ENCODE measurements at places on chromosomes 12 and 14.

DNA sequence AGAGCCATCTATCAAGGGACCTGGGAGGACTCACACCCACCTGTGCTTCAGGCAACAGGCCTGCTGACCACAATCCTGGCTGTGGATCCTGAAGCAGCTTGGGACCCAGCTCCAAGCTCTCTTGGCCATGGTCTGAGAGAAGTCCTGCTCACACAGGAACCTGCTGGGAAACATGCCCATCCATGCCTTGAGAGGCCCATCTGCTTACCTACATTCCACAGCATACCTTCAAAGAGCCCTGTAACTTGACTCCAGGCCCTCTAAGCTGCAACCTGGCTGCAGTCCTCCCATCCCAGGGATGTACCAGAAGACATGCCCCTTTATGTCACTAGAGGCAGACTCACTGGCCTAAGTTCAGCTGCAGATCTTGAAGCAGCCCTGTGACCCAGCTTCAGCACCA lies 61.7 kb upstream of the AMIGO2 start:
- no peak for DNase-seq

GRCh38 chr12:13062669-13063068 lies 18.5 kb downstream of the FAM234B start:
- DNase-seq: no peak

DNA sequence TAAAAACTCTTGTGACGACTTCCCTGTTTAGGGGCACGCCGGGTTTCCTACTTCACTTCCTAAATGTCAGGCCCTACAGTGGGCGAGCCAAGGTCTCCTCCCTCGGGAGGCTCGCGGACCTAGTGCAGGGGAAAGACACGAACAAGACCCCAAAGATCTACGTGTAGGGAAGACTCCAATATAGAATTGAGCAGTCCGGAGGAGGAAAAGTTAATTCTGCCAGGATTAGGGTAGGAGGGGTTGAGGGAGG lies 564 bp downstream of the ATXN3 start:
- DNase-seq: no peak

DNA sequence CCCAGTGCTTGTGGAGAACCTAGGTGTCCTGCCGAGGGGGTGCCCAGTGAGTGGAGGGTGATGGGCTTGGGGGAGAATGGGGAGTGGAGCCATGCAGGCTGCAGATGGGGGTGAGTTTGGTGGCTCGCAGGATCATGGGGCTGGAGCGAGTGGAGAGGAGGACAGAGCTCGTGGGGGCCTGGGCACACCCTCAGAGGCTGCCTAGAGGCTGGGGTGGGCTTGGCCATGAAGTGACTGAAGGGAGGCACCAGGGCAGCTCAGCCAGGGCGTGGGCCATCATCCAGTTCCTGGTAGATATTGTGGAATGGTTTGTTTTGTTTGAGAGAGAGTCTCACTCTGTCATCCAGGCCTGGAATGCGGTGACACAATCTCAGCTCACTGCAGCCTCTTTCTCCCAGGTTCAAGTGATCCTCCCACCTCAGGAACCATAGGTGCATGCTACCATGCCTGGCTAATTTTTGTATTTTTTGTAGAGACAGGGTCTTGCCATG lies 43.4 kb upstream of the AMN start:
- peak; percentile 53 for DNase-seq

- no peak for DNase-seq
Observed at GRCh38 chr12:22593864-22594263, 31.1 kb upstream of the ETNK1 start.

GRCh38 chr12:65279369-65280112 lies 1.1 kb downstream of the MSRB3 start:
- DNase-seq: no peak

GRCh38 chr12:43812926-43813325 lies 6.8 kb upstream of the TWF1 start:
- DNase-seq: no peak

DNA sequence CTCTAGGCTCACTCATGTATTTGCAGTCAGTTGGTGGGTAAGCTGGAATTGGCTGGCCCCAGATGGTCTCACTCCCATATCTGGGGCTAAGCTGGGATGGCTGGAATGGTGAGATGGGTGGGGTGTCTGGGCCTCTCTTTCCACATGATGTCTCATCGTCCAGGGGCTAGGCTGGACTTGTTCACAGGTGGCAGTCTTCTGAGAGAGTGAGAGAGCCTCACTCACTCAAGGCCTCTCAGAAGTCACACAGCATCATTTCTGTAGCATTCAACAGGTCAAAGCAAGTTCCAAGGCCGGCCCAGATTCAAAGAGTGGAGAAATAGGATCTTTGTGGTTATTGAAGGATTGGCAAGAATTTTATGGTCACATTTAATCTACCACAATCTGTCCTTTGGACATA lies 102.7 kb downstream of the UNC79 start:
- DNase-seq: no peak

- DNase-seq: no peak
Observed at GRCh38 chr12:2485681-2486080, 309.1 kb upstream of the FKBP4 start.

GRCh38 chr12:21666722-21667121 lies 9.1 kb upstream of the LDHB start:
- peak; percentile 79 for DNase-seq

DNA sequence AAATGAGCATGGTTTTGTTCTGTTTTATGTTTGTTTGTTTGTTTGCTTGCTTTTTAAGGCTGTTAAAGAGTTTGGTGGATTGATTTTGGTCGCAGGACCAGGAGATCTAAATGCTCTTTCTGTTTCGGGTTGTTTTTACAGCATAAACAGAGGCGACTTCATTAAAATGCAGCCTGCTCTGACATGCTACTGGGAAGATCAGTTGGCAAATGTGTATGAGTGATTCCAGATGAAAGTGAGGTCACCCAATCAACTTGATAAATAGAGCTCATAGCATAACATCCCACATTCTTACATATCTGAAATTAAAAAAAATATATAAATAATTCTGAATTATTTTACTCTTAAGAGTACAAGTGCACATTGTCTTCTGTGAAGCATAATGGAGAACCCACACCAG lies 947.7 kb downstream of the GALC start:
- DNase-seq: no peak

DNA sequence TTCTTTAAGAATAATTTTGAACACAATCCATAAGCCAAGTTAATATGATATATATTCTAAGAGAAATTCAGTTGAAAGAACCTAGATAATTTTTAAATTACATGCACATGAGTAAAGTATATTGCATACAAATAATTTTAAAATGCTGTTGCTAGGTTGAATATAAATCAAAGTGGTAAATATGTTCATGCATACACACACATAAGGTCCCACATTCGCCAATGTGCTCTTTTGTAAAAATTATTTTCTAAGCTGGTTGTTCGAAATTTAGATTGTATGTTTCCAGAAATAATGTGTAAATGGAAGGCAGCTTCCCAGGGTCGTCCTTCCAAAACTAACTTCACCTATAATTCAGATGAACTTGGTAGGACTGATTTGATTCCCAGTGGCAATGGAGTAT lies 173.7 kb upstream of the CCDC196 start:
- no peak for DNase-seq

- no peak for DNase-seq
Observed at GRCh38 chr14:106848330-106849121, 1322.1 kb downstream of the TMEM121 start.

DNA sequence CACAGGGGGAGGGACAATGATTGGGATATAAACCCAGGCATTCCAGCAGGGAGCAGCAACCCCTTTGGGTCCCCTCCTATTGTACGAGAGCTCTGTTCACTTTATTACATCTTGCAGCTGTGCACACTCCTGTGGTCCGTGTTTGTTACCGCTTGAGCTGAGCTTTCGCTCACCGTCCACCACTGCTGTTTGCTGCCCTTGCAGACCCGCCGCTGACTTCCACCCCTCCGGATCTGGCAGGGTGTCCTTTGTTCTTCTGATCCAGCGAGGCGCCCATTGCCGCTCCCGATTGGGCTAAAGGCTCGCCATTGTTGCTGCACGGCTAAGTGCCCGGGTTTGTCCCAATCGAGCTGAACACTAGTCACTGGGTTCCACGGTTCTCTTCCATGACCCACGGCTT lies 64.1 kb downstream of the E2F7 start:
- peak; percentile 10 for DNase-seq

DNA sequence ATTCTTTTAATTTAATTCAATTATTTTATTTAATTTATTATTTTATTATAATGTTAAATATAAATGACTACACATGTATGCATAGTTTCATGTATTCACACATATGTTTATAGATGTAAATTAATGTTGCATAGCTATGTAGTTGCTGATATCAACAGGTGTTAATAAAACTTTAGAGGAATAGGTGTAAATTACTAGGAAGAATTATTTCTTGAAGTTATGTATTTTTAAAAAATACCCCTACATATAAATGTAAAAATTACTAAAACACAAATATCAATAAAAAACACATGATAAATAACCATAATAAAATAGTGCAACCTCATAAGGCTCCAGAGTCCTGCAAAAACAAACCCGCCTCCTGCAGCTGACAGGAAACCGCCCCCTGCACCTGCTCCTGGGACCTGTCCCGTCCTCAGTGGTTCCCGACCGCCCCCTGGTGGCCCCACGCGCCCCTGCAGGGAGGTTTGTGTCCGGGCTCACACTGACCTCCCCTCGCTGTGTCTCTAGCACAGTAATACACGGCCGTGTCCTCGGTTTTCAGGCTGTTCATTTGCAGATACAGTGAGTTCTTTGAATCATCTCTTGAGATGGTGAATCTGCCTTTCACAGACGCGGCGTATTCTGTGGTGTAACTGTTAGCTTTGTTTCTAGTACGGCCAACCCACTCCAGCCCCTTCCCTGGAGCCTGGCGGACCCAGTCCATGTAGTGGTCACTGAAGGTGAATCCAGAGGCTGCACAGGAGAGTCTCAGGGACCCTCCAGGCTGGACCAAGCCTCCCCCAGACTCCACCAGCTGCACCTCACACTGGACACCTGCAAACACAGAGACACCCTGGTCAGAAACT lies 1264.0 kb downstream of the TMEM121 start:
- peak; percentile 5 for DNase-seq

DNA sequence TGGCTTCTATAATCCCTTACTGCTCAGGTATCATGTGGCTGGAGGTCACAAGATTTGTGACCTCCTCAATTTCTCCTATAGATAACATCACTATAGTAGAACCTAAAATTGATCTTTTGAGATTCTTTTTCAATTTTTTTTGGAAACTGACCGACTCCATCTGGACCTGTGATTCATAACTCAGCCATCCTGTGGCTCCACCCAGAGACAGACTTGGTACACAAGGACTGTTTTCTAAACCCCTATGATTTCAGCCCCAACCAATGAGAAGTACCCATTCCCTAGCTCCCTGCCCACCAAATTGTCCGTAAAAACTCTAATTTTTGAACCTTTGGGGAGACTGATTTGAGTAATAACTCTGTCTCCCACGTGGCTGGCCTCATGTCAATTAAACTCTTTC lies 148.9 kb downstream of the SYT10 start:
- DNase-seq: no peak

DNA sequence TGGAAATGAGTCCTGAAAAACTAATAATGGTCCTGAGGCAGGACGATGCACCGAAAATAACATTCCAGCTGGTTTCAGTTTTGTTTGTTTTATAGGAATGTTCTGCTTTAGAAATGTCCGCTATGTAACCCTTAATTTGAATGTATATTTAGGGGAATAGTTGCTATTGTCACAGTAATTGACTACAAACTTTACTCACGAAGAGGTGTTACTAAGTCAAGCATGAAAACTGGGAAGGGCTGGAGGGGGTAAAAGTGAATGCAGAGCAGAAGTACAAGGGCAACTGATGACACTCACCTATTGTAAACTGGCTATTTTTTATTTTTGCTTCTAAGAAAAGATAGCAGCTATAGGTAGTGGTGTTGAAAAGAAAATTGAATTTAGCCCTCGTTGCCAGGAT lies 230.7 kb upstream of the SYT10 start:
- DNase-seq: no peak

DNA sequence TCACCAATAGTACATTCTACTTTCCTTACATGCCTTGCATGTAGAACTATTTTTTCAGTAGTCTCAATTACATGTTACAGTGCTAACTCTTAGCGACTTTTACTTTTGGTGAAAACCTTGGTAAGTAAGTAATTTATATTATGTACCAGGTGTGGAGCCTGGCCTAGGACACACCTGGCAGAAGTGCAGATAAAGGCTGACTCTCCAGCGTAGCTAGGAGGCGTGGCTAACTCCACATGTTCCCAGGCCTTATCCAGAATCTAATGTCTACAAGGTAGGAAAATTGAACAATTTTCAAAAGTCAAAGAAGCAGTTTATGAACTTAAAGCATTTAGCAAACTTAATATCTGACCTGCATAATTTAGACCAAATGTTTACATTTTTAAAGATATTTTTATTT lies 157.4 kb downstream of the DHRS2 start:
- DNase-seq: no peak

DNA sequence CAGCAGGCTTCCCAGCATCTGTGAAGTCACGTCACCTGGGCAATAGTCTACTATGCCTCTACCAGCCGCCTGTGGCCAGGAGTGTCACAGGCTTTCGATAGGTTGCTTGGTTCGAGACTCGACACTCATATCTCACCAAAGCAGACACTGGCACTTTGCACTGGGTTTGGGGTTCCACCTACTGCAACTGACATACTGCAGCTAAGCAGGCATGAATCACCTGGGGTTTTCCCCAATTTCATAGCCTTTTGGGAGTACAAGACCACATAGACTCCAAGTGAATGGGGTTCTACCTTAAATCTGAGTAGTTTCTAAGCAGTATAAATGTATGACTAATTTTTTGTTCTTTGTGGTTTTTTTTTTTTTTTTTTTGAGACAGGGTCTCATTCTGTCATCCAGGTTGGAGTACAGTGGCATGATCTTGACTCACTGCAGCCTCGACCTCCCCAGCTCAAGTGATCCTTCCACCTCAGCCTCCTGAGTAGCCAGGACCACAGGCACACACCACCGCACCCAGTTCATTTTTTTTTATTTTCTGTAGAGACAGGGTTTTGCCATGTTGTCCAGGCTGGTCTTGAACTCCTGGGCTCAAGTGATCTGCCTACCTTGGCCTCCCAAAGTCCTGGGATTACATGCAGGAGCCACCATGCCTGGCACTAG lies 32.1 kb downstream of the DMAC2L start:
- DNase-seq: no peak

DNA sequence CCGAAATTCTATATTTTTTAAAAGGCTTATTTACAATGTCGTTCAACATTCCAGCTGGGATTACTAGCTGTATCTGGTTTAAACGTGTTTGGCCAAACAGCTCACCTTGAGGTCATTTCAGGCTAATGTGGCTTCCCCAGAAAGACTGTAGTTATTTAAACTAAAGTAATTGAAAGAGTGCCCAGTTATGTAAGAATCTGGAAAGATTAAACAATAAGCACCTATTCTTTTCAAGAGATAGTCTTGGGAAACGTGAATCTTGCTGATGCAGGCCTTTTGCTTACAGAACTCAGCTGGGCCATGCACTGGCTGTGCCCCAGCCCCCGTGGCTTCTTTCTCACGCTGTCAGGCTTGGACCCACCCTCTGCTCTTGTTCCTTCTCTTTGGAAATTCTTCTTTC lies 24.4 kb downstream of the GLRX5 start:
- DNase-seq: no peak

- peak; percentile 8 for DNase-seq
Observed at GRCh38 chr12:125387206-125387605, 322.0 kb downstream of the AACS start.

GRCh38 chr12:29255042-29255441 lies 106.0 kb downstream of the FAR2 start:
- DNase-seq: no peak

- peak; percentile 17 for DNase-seq
Observed at GRCh38 chr12:107522692-107523477, 162.7 kb upstream of the PWP1 start.

- DNase-seq: no peak
Observed at GRCh38 chr12:131942671-131943070, 7.1 kb upstream of the EP400 start.

Measured in HuH-7 (cell line).